ENCODE measurements at places on chromosomes 5 and 9.
A peak's percentile ranks its signal among the peaks of the same experiment; 100 is the strongest.

DNA sequence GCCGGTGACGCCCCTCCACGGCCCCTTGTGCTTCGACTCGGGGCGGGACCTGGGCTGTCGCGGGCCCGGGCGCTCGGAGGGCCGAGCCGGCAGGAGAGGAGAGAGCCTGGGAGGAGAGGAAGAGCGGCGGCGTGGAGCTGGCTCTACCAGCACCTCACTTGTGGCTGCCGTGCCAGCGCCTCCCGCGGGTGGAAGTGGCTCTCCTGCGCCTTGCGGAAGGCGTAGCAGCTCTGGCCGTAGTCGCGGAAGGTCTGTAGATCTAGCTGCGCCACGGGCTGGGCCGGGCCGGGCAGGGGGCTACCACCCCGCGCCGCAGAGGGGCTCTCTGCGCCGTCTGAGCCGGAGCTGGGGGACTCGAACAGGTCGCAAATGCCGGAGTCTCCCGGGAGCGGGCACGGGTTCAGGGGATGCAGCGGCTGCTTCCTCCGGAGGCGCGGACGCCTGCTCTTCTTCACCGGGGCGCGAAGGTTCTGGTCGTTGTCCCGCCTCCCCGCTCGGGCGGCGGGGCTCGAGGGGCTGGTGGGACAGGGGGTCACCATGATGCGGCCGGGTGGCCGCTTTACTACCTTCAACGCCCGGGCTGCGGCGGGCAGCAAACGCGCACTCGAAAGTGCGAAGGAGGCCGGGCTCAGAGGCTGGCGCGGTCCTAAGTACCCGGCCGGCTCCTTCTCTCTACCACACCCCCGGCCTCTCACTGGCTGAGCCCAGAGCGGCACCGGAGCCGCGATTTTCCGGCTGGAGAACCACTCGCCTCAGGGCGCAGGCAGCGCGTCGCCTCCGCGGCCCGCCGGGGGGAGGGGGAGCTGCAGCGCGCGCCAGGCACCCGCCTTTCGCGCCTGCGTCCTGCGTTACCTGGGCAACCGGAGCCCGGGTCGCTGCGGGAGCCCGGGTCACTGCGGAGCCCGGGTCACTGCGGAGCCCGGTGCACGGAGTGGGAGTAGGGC, at the start of gene CCNO:
CCNO (minus strand) TSS at position 624 of the 944 bp plus-strand sequence; CDS start at position 539, 85 bp downstream.
- peaks cover 66% of the 10 kb centered on the region for H3K27me3 ChIP-seq
- no peaks in the 10 kb centered on the region for H3K36me3 ChIP-seq
- H3K4me1 ChIP-seq, result peaks cover 33% of the 10 kb centered on the region
- peak within 1 kb of the TSS; percentile 85 for H3K27ac ChIP-seq
- DNase-seq, result no peak
- peak within 1 kb of the TSS; percentile 91 for H3K4me3 ChIP-seq

DNA sequence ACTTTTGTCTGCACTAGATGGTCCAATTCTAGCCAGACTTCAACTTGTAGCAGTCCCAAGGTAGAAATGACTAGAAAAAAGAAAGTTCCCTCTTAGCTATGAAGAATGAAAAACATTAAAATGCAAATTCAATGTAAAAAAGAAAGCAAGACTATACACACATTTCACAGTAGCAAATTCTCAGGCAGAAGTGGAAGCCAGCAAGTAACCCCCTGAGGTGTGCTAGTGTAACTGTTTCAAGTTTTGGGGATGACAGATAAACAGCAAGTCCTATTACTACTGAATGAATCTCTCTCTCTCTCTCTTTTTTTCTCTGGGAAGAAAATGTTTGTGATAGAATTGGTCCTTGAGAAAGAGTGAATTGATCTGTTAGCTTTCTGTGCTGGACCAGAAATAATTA, 185.6 kb downstream of the EFNA5 start:
- no peak overlapping the region for H3K4me3 ChIP-seq
- no peaks in the 10 kb centered on the region for H3K4me1 ChIP-seq
- H3K27ac ChIP-seq, result no peak overlapping the region
- DNase-seq, result no peak
- no peaks in the 10 kb centered on the region for H3K36me3 ChIP-seq

DNA sequence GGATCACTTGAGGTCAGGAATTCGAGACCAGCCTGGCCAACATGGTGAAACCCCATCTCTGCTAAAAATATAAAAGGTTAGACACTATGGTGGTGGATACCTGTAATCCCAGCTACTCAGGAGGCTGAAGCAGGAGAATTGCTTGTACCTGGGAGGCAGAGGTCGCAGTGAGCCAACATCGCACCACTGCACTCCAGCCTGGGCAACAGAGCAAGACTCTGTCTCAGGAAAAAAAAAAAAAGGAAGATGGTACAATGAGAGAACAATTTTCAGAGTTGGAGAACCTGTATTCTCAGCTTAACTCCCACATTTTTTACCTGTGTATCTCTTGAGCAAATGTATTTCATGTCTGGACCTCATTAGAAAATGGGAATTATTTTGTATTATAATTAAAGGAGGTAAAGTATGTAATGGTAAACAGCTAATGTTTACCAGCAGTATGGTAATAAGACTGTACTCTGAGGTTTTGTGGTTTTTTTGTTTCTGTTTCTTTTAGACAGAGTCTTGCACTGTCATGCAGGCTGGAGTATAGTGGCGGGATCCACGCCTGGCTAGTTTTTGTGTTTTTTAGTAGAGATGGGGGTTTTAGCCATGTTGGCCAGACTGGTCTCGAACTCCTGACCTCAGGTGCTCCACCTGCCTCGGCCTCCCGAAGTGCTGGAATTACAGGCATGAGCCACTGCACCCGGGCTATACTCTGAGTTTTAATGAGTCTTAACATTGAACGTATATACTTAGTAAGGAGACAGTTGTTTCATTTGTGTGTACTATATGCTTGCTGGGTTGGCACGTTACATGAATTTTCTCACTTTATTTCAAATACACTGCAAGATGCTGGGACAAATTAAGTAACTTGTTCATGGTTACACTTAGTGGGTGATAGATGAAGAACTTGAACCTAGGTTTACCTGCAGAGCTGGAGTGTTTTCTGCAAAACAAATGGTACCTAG, 16.2 kb downstream of the UHRF2 start:
- peaks cover 37% of the 10 kb centered on the region for H3K4me1 ChIP-seq
- peak overlapping the region; percentile 4 for H3K4me3 ChIP-seq
- DNase-seq, result peak; percentile 12
- H3K27me3 ChIP-seq, result no peaks in the 10 kb centered on the region
- peaks cover 41% of the 10 kb centered on the region for H3K36me3 ChIP-seq

DNA sequence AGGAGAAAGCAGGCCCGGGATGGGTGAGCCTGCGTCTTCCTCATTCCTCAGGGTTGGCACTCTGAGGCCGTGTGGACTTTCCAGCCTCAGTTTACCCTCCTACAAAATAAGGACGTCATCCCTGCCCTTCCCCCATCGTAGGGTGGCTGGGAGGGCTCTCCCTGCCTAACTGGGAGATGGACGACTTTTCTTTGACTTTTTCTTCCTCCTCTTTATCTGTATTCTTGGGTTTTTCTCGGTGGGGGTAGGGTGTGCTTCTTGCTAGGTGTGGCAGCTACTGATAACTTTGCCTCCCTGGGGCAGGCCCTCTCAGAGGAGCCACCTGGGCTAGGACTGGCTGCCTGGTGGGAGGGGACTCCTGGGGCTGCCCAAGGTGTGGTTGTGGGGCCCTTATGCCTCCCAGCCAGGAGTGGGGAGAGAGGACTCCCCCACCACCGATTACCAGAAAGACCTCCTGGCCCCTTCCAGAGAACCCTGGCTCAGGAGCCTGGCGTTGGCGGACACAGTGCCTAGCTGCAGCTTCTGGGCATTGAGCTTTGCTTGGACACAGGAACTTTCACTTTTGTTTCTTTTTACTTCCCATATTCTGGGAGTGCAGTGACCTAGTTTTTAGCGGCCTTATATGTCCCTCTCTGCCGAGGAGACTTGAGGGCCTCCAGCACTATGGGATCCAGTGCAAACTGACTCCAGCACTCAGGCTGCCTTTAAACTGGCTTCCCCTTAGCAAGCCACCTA, 6.1 kb downstream of the GLIPR2 start:
- H3K4me3 ChIP-seq, result peak overlapping the region; percentile 80
- H3K36me3 ChIP-seq, result peaks cover 23% of the 10 kb centered on the region
- DNase-seq, result no peak
- H3K27me3 ChIP-seq, result no peaks in the 10 kb centered on the region
- peaks cover 96% of the 10 kb centered on the region for H3K4me1 ChIP-seq

GRCh38 chr9:136847088-136847825, 2.0 kb upstream of the PHPT1 start:
- peaks cover 29% of the 10 kb centered on the region for H3K27me3 ChIP-seq
- no peak for DNase-seq
- peak overlapping the region; percentile 98 for H3K27ac ChIP-seq
- peak overlapping the region; percentile 91 for H3K4me3 ChIP-seq

- no peak for DNase-seq
- peaks cover 66% of the 10 kb centered on the region for H3K36me3 ChIP-seq
- H3K4me1 ChIP-seq, result peaks cover 6% of the 10 kb centered on the region
- no peak overlapping the region for H3K27ac ChIP-seq
- no peak overlapping the region for H3K4me3 ChIP-seq
- no peaks in the 10 kb centered on the region for H3K27me3 ChIP-seq
Measured at GRCh38 chr9:6833518-6834192, 75.9 kb downstream of the KDM4C start.

GRCh38 chr9:20582150-20582549, 40.1 kb downstream of the MLLT3 start:
- H3K36me3 ChIP-seq, result peaks cover 8% of the 10 kb centered on the region
- H3K4me1 ChIP-seq, result peaks cover 4% of the 10 kb centered on the region
- H3K4me3 ChIP-seq, result no peak overlapping the region
- DNase-seq, result no peak
- H3K27ac ChIP-seq, result no peak overlapping the region
- no peaks in the 10 kb centered on the region for H3K27me3 ChIP-seq

GRCh38 chr5:56432321-56432720, 199.2 kb upstream of the ANKRD55 start:
- H3K36me3 ChIP-seq, result no peaks in the 10 kb centered on the region
- DNase-seq, result no peak
- no peaks in the 10 kb centered on the region for H3K27me3 ChIP-seq
- no peak overlapping the region for H3K4me3 ChIP-seq

DNA sequence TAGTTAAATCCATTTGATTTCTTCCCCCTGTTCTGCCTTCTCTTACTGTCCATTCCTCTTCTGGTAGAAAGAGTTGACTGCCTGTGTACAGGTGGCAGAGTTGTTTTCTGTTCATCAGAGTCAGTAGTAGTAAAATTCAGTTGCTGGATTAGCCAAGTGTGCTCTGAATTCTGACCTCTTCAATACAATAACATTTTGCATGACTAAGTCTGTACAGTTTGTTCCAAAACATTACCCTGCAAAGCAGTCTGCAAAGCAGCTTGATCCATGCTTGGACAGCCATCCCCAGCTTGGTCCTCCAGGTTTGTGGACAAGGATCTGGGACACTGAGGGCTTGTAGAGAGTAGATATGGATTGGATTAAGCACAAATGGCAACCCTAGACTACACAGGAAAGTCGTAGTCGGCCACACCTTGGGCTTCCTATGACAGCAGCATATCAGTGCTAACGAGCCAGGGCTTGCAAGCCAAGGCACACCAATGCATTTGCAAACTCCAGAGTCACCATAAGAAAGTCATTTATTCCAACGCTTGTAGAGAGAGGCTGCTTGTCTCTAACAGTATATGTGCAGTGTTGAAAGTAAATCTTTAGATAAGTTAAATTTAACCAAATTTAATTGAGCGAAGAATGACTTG, 25.2 kb downstream of the IL12B start:
- DNase-seq, result no peak
- H3K27ac ChIP-seq, result no peak overlapping the region
- H3K4me1 ChIP-seq, result peaks cover 13% of the 10 kb centered on the region
- peaks cover 15% of the 10 kb centered on the region for H3K36me3 ChIP-seq
- H3K27me3 ChIP-seq, result no peaks in the 10 kb centered on the region
